ENCODE measurements at places on chromosomes 7 and 10.

- DNase-seq, result no peak
These were observed 162.0 kb downstream of the TEX36 start for GRCh38 chr10:125520968-125521367.

GRCh38 chr7:17530741-17531421, 232.4 kb downstream of the AHR start:
- DNase-seq, result no peak

GRCh38 chr10:89351780-89352597, 24.2 kb downstream of the IFIT3 start:
- DNase-seq, result no peak

GRCh38 chr10:117360016-117360415, 15.2 kb downstream of the PDZD8 start:
- no peak for DNase-seq

- DNase-seq, result no peak
These were observed 325.7 kb downstream of the TFEC start for GRCh38 chr7:115704884-115705283.
